Hair follicle dermal papilla cell (primary cell): ENCODE measurements at places on chromosomes 13 and 19. TPM values are rescaled to one million over a fixed set of nuclear protein-coding genes. Genes with fewer than 3 reads are reported as not detected.

Gene ICAM4
- total RNA-seq, result 0.24 and 0.32 TPM in 2 replicates

Gene ZNF274
- 22.0 and 28.7 TPM in 2 replicates for total RNA-seq

Gene LGALS14
- not detected in 2 replicates for total RNA-seq

Gene SLC10A2
- not detected in 2 replicates for total RNA-seq

Gene NDUFA11
- total RNA-seq, result 184 and 238 TPM in 2 replicates

Gene PCDH20
- 1.1 and 1.5 TPM in 2 replicates for total RNA-seq

Gene TUBB4A
- total RNA-seq, result not detected in 2 replicates

Gene APOC4
- total RNA-seq, result not detected in 2 replicates

Gene ZNF320
- 14.1 and 20.0 TPM in 2 replicates for total RNA-seq

Gene SLC8A2
- total RNA-seq, result 0.97 TPM in 1 of 2 replicates, not detected in the other

Gene ZMYM2
- total RNA-seq, result 63.1 and 76.6 TPM in 2 replicates

Gene C1QTNF9B
- total RNA-seq, result not detected in 2 replicates

Gene KIR2DL3
- not detected in 2 replicates for total RNA-seq

Gene ETV2
- 0.65 TPM in 1 of 2 replicates, not detected in the other for total RNA-seq

Gene ZNF180
- total RNA-seq, result 6.8 and 12.0 TPM in 2 replicates

Gene LONP1
- 96.9 and 103 TPM in 2 replicates for total RNA-seq

Gene ZNF763
- 0.81 and 0.85 TPM in 2 replicates for total RNA-seq

Gene IZUMO4
- 1.7 and 2.6 TPM in 2 replicates for total RNA-seq

Gene ESD
- total RNA-seq, result 101 and 111 TPM in 2 replicates

Gene GFY
- not detected in 2 replicates for total RNA-seq

Gene TPTE2
- total RNA-seq, result not detected in 2 replicates

Gene PLK5
- total RNA-seq, result under 0.01 and 0.12 TPM in 2 replicates

Gene ZNF816
- total RNA-seq, result 5.2 and 8.1 TPM in 2 replicates

Gene LCP1
- 0.61 and 0.81 TPM in 2 replicates for total RNA-seq

Gene ZNF426
- total RNA-seq, result 29.9 and 30.5 TPM in 2 replicates

Gene STX10
- total RNA-seq, result 49.5 and 58.2 TPM in 2 replicates

Gene SCN1B
- total RNA-seq, result 3.1 and 3.4 TPM in 2 replicates

Gene KLC3
- 0.32 TPM in 1 of 2 replicates, not detected in the other for total RNA-seq

Gene DMKN
- total RNA-seq, result 5.2 and 9.2 TPM in 2 replicates

Gene C19orf18
- total RNA-seq, result not detected in 2 replicates

Gene SPRYD7
- total RNA-seq, result 5.5 and 6.0 TPM in 2 replicates

Gene USPL1
- 21.7 and 22.3 TPM in 2 replicates for total RNA-seq

Gene UHRF1
- total RNA-seq, result 13.7 and 19.1 TPM in 2 replicates

Gene EPSTI1
- total RNA-seq, result 17.1 and 26.4 TPM in 2 replicates

Gene ZNF835
- total RNA-seq, result 0.49 and 0.97 TPM in 2 replicates

Gene ZNF100
- 1.6 and 4.1 TPM in 2 replicates for total RNA-seq

Gene IGSF23
- not detected in 2 replicates for total RNA-seq

Gene CCL25
- total RNA-seq, result not detected in 2 replicates

Gene DZIP1
- 49.5 and 57.3 TPM in 2 replicates for total RNA-seq

Gene SBK2
- total RNA-seq, result 0.16 TPM in 1 of 2 replicates, not detected in the other

Gene LHB
- 0.49 and 0.61 TPM in 2 replicates for total RNA-seq

Gene IRGC
- not detected in 2 replicates for total RNA-seq

Gene DMAC2
- 35.3 and 36.3 TPM in 2 replicates for total RNA-seq
